Body of pancreas (tissue), 4 donors: ENCODE measurements at places on chromosomes 6 and 20.

- H3K4me3 ChIP-seq, result no peak overlapping the region
- H3K27ac ChIP-seq, result no peak overlapping the region
- H3K4me1 ChIP-seq, result no peaks in the 10 kb centered on the region
- H3K27me3 ChIP-seq, result no peaks in the 10 kb centered on the region
Measured at GRCh38 chr6:15184441-15184861, 61.4 kb upstream of the JARID2 start.

DNA sequence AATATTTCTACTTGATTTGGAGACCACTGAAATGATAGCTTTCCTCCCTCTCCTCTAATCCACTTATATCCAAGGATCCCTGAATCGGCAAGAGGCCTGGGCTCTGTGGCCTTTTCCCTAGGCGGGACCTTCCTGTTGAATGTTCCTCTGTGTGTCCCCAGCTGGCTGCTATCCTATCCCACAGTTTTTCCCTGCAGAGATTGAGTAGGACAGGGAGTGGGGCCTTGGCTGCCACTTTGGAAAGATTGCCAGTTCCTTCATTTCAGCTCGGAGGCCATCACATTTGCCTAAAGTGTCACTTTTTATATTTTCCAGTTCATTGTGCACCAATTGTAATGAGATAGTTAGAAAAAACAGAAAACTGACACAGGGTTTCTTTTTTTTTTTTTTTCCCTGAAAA, 38.9 kb upstream of the SMIM8 start:
- DNase-seq, result no peak
- no peak overlapping the region for H3K27ac ChIP-seq
- H3K27me3 ChIP-seq, result no peaks in the 10 kb centered on the region
- no peaks in the 10 kb centered on the region for H3K4me1 ChIP-seq
- H3K4me3 ChIP-seq, result no peak overlapping the region

DNA sequence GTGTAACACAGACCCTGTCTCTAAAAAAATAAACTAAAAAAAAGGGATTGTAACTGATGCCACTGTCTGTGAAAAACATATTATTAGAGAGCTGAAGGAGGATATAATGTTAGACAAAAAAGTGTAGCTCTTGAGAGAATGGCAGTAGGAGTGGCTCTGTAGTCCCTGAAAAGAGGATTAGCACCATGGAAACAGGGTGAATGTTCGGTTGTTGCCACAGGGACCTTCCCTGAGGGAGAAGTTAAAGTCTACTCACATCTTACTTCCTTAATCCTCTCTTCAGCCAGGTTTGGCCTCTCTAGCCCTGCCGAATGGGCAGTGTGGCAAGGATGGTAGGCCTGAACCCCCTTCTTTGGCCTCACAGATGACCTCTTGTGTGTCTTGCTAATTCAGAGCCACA, 12.1 kb downstream of the SCAND1 start:
- no peak overlapping the region for H3K4me3 ChIP-seq
- H3K27ac ChIP-seq, result no peak overlapping the region
- H3K27me3 ChIP-seq, result no peaks in the 10 kb centered on the region
- no peaks in the 10 kb centered on the region for H3K4me1 ChIP-seq
- peaks cover 2% of the 10 kb centered on the region for H3K36me3 ChIP-seq

- H3K4me1 ChIP-seq, result no peaks in the 10 kb centered on the region
- DNase-seq, result no peak
- no peak overlapping the region for H3K4me3 ChIP-seq
- H3K36me3 ChIP-seq, result no peaks in the 10 kb centered on the region
- no peak overlapping the region for H3K27ac ChIP-seq
- no peaks in the 10 kb centered on the region for H3K27me3 ChIP-seq
Measured at GRCh38 chr20:36658300-36658699, 12.3 kb upstream of the SLA2 start.

GRCh38 chr20:53738039-53738944, 144.7 kb upstream of the ZNF217 start:
- peak overlapping the region; percentile 91 for H3K27ac ChIP-seq
- peak; percentile 93 for DNase-seq
- no peaks in the 10 kb centered on the region for H3K36me3 ChIP-seq
- no peak overlapping the region for H3K4me3 ChIP-seq

- H3K4me3 ChIP-seq, result no peak overlapping the region
- no peak overlapping the region for H3K27ac ChIP-seq
- no peaks in the 10 kb centered on the region for H3K27me3 ChIP-seq
Measured at GRCh38 chr20:64069614-64070243, 6.7 kb downstream of the TCEA2 start.
